ENCODE measurements at places on chromosomes 5 and 9.
A peak's percentile ranks its signal among the peaks of the same experiment; 100 is the strongest.

DNA sequence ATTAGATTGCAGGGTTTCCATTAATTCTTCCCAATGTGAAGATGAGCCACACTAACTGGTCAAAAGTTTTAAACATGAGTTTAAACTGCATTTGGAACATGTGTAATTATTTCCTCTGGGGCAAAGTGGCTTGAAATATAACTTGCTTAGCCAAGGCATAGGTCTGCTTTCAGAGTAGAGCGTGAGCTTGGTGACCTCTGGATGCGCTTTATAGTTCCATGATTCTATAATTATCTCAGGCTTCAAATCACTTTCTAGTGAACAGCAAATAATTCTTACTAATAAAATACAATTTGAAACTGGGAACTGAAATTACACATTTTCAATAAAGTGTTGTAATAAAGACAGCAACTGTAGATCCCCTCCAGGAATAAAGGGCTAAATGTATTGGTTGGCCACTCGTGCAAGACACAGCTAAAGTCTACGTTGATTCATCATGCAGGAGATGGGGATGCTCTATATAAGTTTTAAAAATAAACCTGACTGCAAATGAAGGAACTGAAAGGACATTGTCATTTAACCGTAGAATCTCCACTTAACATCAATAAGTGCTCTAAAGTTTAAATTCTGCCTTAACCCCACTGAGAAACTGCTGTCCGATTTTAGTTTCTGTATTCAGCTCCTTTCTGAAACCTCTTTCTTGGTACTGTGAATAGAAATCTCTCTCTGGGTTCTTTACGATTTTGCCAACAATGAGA is 460.0 kb downstream of the PSAT1 start:
- DNase-seq: no peak

- no peak for DNase-seq
Observed at GRCh38 chr5:129991780-129992179, 87.5 kb downstream of the CHSY3 start.

- DNase-seq: peak; percentile 36
Observed at GRCh38 chr5:161547738-161548486, 1.4 kb upstream of the GABRB2 start.

GRCh38 chr5:27140831-27141230 is 102.4 kb upstream of the CDH9 start:
- DNase-seq: no peak

DNA sequence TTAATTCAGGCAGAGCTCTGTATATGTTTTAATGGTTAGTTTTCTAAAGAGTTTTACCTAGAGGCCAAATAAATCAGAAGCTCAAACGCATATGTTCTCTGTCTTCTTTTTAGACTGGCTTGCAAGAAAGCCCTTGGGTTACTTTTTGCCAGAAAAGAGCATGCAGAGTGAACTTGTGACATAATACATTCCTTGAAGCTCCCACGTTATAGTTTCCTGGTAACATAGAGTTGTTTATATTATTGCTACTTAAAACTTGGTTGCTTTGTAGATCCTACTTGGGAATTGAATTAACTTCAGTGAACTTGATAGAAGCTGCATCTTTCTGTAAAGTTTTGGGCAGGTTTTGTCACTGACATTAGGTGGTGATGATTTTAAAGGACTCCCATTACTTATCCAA is 102.9 kb downstream of the C9orf152 start:
- no peak for DNase-seq

DNA sequence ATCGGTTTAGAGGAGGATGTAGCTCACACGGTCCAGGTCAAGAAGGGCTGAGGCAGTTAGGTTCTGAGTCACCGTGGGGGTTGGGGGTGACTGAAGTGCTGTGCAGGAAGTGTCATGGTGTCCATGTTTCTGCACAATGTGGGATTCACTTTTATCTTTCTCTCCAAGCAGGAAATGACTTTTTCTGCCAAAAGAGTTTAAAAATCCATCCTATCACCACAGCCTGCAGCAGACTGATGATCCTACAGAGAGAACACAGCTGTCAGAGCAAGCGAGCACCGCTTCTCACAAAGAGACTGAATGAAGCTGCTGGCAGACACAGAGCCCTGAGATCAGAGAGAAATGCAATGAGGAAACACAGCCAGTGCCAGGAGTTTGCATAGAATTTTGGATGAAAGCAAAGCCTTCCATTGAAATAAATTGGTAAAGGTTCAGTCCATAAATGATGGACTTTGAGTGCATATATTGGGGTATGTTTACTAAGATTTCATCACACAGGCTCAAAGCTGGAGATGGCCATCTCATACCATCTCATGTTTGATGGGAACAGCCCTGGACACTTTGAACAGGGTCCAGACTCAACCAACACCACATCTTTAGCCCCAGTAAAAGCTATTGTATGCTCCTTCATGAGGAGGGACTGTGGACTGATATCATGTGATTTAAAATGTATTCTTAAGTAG is 213.9 kb upstream of the FBXL7 start:
- no peak for DNase-seq

DNA sequence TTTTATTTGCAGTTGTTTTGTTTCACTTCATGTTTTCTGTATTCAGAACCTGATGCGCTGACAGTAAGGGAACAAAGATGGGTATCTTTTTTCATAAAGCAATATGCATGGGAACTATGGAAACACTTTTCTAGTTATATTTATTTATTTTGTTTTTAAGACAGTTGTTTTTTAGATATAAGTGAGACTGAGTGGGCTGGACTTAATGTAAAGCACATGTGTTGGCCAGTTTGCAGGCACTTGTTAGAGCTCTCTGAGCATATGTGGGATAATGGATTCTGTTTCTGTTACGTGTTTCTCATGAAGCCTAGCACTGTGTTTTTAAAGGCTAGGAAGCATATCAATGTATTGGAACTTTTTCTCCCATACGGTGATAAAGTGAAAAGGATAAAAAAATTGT is 164.1 kb downstream of the PRR16 start:
- no peak for DNase-seq

- DNase-seq: no peak
Observed at GRCh38 chr5:107770051-107770450, 99.3 kb upstream of the EFNA5 start.

GRCh38 chr5:57216714-57217113 is 42.9 kb downstream of the GPBP1 start:
- no peak for DNase-seq

- no peak for DNase-seq
Observed at GRCh38 chr9:31185831-31186230, 1198.6 kb upstream of the ACO1 start.

- no peak for DNase-seq
Observed at GRCh38 chr9:74497748-74498620, 849 bp downstream of the RORB start.

GRCh38 chr9:98706651-98707165 is 2.0 kb downstream of the GABBR2 start:
- DNase-seq: no peak

DNA sequence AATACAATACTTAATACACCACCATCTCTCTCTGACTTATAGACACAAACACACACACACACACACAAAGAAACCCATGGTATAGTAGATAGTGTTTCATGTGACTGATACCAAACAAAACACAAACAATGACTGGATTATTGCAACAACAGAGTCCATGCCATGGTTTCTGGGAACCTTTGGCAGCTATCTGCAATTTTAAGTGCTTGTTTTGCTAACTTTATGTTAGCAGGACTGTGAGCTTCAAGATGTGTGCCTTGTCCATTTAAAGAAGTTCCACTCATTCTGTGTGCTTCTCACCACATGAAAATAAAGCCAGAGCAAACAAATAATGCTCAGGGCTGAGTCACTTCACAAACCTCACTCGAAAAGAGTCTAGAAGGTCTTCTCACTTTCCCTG is 15.1 kb upstream of the LURAP1L start:
- no peak for DNase-seq

- no peak for DNase-seq
Observed at GRCh38 chr5:40554813-40555212, 124.9 kb upstream of the PTGER4 start.

GRCh38 chr5:133381041-133381440 is 231.3 kb downstream of the FSTL4 start:
- no peak for DNase-seq

- DNase-seq: no peak
Observed at GRCh38 chr9:98383758-98384157, 128.3 kb upstream of the TBC1D2 start.

DNA sequence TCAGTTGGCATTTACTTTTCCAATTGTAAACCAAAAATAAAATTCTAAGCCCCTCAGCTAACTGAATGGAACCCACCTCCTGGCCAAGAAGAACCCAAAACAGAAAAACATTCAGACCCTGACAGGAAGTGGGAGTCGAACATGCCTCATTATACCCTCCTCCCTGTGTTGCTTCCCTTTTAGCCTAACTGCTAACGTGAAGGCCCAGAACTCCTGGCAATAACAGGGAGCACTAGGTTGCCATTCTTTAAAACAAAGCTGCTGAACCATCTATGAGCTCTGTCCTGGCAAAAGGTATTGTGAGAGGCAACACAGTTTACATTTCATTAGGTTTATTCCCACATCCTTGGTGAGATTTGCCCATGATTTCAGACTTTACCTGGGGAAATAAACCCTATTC is 481.4 kb downstream of the CHSY3 start:
- no peak for DNase-seq

- no peak for DNase-seq
Observed at GRCh38 chr5:54445691-54446378, 9.7 kb upstream of the HSPB3 start.

DNA sequence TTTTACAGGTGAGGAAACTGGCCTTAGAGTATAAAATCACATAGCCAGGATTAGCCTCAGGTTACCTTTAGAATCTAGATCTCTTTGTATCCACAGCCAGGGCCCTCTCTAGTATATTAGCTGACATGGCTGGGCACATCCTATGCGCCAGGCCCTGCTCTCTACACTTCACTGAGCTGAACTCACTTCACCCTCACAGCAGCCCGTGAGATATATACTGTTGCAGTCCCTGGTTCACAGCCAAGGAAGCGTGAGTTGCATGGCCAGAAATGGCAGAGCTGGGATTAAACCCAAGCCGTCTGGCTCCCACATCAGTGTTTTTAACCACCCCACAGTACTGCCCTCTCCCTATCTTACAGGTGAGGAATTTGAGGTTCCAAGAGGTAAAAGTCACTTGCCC is 58.4 kb downstream of the DAB2IP start:
- no peak for DNase-seq

DNA sequence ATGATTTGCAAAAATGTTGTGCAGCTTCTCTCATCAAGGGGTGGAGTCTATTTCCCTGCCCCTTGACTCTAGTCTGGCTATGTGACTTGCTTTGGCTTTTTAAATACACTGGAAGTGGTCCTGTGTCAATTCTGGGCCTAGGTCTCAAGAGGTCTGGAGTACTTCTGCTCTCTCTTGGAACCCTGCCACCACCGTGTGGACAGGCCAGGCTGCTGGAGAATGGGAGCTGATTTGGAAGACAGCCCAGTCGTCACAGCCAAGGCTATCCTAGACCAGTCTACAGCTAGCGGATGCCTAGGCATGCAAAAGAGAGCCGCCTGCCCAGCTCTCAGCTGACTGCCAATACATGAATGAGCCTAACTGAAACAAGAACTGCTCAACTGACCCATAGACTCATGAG is 56.7 kb upstream of the CLINT1 start:
- DNase-seq: peak; percentile 28

DNA sequence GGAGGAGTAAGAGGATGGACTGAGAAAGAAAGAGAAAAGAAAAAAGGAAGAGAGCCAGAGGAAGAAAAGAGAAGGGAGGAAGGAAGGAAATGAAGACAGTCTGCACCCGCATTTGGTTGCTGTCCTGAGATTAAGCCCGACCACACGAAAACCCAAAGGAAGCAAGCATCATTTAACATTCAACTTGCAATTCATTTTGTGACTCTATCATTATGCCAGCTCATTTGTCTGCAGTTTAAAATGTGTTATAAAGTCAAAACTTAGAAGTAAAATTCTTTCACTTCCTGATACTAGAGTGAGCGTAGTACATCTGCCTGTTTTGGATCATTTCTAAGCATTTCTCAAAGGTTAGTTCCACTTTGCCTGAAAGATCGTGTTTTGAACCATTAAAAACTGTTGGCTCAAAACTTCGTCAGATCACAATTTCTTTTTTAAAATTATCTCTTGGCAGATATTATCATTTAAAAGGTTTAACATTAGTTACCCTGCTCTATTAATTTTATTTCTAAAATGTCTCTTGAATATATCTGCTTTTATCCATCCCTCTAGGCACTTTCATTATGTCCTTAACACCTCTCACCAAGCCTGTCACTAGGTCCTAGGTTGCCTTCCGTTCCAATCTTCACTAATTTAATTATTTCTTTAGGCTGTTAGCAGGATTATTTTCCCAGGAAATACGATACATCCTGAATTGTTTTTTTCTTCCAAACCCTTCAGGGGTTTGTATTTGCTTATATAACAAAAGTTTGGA is 240.9 kb downstream of the TLE4 start:
- DNase-seq: peak; percentile 81

DNA sequence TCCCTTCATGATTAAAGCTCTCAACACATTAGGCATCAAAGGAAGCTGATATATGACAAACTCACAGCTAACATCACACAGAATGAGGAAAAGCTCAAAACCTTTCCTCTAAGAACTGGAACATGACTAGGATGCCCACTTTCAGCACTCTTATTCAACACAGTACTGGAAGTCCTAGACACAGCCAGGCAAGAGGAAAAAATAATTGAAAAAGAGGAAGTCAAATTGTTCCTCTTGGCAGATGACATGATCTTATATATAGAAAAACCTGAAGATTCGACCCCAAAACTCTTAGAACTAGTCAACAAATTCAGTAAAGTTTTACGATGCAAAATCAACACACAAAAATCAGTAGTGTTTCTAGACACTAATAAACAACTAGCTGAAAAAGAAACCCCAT is 144.3 kb upstream of the NREP start:
- peak; percentile 43 for DNase-seq

DNA sequence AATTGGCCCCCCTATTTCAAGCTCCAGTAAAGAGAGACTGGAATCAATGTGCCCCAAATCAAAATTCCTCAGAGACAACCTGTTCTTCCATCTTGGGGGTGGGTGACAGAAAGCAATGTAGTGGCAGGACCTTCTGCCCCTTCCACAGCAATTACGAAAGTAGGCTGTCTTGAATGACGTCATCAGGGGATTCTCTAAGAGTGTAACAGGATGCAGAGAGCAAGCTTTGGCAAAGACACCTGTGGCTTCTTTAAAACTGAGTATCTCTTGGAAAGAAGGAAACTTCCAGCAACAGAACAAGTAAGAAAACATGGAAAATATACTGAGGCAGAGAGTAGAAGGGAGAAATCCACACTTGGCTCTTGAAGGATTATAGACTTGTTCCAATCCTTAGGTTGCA is 247.6 kb upstream of the PDE4D start:
- DNase-seq: no peak

DNA sequence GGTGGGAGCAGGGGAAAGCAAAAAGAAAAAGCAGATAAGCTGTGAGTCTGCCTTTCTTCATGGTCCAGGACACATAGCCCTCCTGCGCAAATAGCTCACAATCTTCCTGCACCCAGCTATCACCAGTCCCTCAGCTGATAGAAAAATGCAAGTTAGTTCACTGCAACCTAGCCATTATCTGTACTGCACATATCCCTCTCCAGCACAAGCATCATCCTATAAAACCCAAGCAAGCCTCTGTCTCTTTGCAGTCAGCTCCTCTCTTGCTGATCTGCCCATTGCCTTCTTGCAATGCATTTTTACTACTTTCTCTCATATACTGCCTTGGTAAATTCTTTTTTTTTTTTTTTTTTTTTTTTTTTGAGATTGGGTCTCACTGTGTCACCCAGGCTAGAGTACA is 20.0 kb upstream of the MSANTD3 start:
- DNase-seq: no peak
